8988T (cell line): ENCODE measurements at places on chromosomes 11 and 22.

DNA sequence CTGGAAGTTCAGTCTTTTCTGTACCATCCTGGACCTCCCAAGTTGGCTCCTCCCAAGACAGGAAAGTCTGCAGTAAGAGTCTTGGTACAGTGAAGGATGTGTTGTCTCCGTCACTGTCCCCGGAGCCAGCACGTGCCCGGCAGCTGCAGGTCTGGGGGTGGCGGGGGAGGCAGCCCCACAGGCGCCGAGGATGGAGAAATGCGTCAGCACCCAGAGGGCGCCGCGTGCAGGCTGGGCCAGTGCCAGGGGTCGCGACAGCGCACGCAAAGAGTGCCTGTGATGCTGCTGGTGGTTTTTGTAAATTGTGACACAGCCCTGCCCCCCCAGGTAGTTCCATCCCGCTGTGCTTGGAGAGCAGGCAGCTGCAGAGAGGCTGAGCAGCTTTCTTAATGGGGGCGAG lies 1200.5 kb downstream of the BRD1 start:
- DNase-seq = no peak

- no peak for DNase-seq
Observed at GRCh38 chr11:19400296-19400695, 159.6 kb upstream of the E2F8 start.

- no peak for DNase-seq
Observed at GRCh38 chr22:42322562-42322926, 52.1 kb upstream of the TCF20 start.

GRCh38 chr22:38830845-38831108 lies 13.1 kb downstream of the NPTXR start:
- DNase-seq = no peak

- no peak for DNase-seq
Observed at GRCh38 chr11:72114570-72114969, 2.1 kb upstream of the ANAPC15 start.

DNA sequence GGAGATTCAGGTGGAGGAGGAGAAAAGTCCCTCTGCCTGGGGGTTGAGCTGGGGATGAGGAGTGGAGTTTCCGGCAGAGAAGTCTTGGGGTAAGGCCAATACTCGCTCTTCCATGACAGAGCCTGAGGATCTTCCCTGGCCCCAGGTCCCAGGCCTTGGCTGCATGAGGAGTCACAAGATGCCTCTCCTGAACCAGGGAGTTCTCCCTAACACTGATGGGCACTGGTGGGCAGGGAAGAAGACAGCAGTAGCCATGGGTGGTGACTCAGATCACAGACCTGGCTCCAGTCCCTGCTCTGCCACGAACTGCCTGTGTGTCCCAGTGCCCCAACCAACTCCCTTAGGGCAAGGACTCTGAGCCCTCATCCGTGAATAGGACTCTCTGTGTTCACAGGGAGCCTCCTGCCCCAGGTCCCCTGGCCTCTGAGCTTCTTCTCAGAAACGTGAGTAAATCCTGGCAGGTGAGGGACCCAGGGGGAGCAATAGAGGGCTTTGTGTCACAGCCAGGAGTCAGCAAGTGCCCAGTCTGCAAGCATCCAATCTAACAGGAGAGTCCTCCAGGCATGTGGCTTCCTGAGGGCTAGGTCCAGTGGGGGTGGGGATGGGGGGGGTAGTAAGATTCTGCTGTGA lies 45.5 kb upstream of the FTH1 start:
- no peak for DNase-seq

- DNase-seq = no peak
Observed at GRCh38 chr11:128158860-128159259, 428.5 kb downstream of the ETS1 start.

- no peak for DNase-seq
Observed at GRCh38 chr11:66728038-66728692, 851 bp downstream of the SPTBN2 start.

DNA sequence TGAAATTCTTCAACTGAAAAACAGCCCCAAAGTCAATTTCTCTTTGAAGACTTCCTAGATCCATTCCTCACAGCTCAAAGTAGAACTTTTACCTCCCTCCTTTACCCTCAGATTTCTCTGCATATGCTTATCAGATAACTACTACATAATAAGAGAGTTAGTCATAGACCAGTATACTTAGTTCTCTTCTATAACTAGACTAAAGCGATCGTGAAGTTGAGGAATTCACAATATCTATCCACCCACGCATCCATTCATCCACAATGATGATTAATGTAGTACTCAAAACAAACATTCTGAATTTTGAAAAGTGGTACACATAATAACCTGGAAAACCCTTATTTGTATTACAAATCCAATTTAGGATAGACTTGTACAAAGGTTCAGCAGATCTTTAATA lies 800.9 kb upstream of the TENM4 start:
- no peak for DNase-seq

DNA sequence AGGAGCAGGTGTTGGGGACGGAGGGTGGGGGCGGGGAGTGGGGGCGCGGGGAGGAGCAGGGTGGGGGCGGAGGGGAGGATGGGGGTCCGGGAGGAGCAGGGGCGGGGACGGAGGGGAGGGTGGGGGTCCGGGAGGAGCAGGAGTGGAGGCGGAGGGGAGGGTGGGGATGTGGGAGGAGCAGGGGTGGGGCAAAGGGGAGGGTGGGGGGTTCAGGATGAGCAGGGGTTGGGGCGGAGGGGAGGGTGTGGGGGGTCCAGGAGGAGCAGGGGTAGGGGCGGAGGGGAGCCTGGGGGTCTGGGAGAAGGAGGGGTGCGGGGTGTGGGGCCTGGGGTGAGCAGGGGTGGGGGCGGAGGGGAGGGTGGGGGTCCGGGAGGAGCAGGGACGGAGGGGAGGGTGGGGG lies 17.1 kb downstream of the CRELD2 start:
- no peak for DNase-seq

DNA sequence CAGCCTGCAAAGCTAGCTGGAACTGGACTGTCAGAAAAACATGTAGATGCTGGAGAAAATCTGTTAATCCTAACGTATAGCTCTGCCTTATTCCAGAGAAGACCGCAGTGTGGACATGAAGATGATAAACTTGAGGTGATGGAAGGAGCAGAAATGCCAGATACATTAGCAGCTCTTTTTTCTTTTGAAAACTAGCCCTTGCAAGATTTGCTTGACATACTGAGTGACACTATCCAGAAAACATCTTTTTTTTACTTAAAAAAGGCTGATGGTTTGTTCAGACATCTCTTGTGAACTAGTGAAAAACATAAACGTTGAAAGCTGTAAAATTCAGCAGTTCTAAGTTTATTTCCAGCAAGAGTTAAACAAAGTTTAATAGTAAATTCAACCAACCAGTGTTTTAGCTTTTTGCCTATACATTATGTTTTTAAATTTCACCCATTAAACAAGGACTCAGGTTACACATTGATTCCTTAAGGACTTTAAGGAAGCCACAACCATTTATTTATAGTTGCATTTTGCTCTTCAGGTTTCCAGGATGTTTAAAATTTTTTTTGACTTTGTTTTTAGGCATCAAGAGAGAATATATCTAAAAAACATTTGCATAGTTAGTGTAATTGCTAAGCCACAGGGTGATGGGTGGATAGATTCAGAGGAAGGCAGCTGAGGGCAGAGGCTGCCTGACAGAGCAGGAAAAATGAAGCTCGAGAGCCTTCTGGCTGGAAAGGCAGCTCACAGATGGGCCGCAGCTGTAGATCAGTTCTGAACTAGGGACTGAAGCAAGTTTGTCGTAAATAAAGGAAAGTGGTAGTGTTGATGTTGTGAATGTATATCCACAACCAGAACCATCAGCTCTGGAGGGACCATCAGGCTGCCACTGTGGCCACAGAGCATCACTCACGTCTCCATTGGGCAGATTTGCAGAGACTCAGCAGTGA lies 9.5 kb downstream of the SNAP29 start:
- no peak for DNase-seq

DNA sequence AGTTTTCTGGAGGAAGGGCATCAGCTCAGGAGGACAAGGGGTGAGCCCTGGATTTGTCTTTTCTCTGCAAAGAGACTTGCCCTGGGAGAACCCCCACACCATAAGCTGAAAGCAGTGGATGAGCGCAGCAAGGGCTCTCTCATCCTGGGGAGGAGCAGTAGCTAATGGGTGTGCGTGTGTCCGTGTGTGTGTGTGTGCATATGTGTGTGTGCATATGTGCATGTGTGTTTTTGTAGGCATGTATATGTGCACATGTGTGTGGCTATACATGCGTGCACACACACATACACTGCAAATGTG lies 45.3 kb downstream of the SMIM38 start:
- no peak for DNase-seq

DNA sequence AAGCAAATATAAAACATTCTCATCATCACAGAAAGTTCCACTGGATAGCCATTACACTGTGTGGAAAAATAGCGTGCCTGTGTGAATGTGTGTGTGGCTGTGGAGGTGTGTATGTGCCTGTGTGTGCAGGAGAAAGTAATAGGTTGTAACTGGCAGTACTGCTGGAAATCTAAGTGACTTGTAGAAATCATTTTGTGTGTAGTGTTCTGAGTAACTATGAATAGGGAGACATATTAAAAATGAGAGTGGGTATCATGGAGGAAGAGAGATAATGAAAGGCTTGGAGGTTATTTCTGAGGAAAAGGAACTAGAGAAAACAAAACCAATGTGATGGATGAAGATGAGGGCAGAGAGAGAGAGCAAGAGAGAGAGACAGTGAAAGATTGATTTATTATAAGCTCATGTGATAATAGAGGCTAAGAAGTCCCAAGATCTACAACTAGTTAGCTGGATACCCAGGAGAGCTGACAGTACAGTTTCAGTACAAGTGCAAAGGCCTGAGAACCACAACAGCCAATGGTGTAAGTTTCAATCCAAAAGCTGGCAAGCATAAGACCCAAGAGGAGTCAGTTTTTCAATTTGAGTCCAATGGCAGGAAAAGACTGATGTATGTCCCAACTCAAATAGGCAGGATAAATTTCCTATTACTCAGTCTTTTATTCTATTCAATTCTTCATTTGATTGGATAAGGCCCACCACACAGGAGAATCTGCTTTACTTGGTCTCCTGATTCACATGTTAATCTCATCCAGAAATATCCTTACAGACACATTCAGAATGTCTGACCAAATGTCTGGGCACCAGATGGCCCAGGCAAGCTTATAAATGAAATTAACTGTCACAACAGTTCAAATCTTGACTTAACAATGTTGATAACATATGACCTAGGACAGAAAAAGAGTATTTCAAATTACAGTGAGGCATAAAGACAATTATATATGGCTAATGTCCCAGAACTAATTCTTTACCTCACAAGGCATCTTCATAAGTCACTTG lies 14.9 kb downstream of the KBTBD3 start:
- no peak for DNase-seq

GRCh38 chr11:30956751-30957150 lies 370.6 kb upstream of the MPPED2 start:
- DNase-seq = no peak

GRCh38 chr22:46829117-46829891 lies 66.9 kb downstream of the TBC1D22A start:
- DNase-seq = no peak

GRCh38 chr11:102465696-102466095 lies 13.1 kb upstream of the TMEM123 start:
- no peak for DNase-seq

DNA sequence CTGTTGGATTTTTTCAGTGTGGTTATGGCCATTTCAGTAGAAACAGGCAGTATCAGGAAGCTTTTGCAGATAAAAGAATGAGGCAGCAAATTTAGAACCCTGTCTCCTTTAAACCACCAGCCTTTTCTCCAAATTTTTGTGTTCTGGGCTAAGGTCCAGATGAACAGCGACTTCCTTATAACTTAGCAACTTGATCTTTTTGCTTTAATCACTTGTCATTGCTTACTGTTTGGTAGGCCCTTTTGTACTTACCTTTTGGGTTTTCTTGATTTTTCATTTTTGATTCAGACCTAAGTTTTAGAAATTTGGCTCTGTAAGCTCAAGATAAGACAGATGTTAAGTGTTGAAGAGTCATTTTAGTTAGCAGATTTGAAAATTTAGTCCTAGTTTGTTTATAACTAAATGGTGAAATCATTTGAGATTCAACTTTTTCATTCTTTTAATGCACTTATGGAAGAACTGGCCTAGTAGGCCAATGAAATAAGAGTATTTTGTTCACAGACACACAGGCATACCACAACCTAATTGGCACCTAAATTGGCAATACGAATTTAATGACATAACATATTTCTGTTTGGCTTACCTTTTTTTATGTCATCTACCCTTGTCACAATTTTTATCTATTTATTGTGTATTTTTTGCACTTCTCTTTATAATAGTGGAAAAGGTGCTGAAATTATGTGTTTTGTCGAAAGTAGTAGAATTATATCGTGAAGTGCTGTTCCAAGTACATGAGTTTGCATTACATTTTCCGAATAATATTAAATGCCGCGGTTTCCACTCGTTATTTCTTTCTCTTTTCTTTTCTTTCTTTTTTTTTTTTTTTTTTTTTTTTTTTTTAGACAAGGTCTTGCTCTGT lies 2.1 kb downstream of the RTN3 start:
- no peak for DNase-seq

GRCh38 chr22:50544078-50544745 lies 1.5 kb upstream of the KLHDC7B start:
- no peak for DNase-seq
